Activated CD4-positive, alpha-beta T cell treated with anti-CD3 and anti-CD28 coated beads, Interleukin-2, amount 10 ng/mL, durations not matched to agents 7 days and 5 days (primary cell): ENCODE measurements at places on chromosomes 2 and 18. TPM values are rescaled to one million over a fixed set of nuclear protein-coding genes. Genes with fewer than 3 reads are reported as not detected.

ASXL3 gene
- total RNA-seq = not detected

TMEM200C gene
- not detected for total RNA-seq

TIA1 gene
- total RNA-seq = 133 TPM

TSPYL6 gene
- total RNA-seq = not detected

SPR gene
- 0.12 TPM for total RNA-seq

NTSR2 gene
- total RNA-seq = not detected

PDE1A gene
- total RNA-seq = not detected

- no peaks in the 10 kb centered on the region for H3K27me3 ChIP-seq
- no peak overlapping the region for H3K27ac ChIP-seq
- H3K4me1 ChIP-seq = no peaks in the 10 kb centered on the region
- H3K36me3 ChIP-seq = no peaks in the 10 kb centered on the region
- no peak overlapping the region for H3K4me3 ChIP-seq
Observed at GRCh38 chr2:163155279-163155883, 316.8 kb upstream of the KCNH7 start.

DNA sequence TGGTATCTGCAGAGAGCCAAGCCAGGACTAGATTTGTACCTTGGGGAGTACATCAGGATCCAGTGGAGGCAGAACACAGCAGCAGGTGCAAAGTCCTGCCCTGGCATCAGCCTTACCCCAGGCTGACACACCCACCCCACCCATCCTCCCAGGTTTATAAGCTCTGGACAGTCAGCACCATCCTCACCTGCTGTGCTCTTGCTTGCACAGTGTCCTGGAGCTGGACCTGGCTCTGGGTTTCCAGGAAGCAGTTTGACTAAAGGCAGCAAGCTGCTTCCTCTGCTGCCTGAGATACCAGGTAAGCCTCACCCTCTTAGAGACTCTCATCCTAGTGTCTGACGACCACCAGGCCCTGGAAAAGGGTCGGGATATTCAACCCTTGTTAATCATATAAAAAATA, at the start of gene SULT1C3:
SULT1C3 (plus strand) TSS at position 183 of the 400 bp plus-strand sequence. CDS start 7,227 bp downstream, outside the sequence.
- no peak for DNase-seq
- H3K36me3 ChIP-seq = peaks cover 4% of the 10 kb centered on the region
- H3K27me3 ChIP-seq = no peaks in the 10 kb centered on the region
- H3K4me3 ChIP-seq = no peak within 1 kb of the TSS

DNA sequence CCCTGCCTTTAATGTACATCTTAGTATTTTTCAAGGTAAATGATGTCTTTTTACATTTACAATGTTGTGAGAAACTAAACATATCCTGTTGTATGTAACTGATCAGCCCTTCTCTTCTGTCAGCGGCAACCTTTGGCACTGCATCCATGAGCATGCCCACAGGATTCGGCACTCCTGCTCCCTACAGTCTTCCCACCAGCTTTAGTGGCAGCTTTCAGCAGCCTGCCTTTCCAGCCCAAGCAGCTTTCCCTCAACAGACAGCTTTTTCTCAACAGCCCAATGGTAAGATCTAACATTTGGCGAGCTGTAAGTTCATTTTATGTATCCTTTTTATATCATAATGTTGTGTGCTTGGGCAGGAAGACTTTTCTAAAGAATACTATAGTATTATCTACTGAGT, 46.9 kb upstream of the SCYGR2 start:
- peaks cover 22% of the 10 kb centered on the region for H3K36me3 ChIP-seq
- H3K27me3 ChIP-seq = no peaks in the 10 kb centered on the region
- DNase-seq = no peak
- no peaks in the 10 kb centered on the region for H3K4me1 ChIP-seq

DNA sequence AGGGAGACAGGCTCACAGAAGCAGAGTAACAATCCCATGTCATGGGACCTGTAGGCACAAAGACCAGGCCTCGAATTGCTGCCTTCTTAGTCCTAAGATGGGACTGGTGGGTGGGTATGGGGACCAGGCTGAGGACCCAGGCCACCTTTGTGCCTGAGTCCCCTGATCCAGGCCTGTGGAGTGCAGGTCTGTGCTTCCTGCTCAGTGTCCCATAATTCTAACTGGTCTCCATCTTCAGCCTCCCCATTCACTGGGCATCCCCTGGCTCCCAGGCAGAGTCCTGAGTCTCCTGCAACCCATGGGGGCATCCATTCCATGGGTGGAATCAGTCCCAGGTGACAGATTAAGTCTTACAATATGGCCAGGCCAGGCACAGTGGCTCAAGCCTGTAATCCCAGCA, 83.9 kb downstream of the SMAD7 start:
- H3K27me3 ChIP-seq = no peaks in the 10 kb centered on the region
- H3K4me3 ChIP-seq = no peak overlapping the region
- no peak overlapping the region for H3K27ac ChIP-seq
- H3K36me3 ChIP-seq = no peaks in the 10 kb centered on the region

DNA sequence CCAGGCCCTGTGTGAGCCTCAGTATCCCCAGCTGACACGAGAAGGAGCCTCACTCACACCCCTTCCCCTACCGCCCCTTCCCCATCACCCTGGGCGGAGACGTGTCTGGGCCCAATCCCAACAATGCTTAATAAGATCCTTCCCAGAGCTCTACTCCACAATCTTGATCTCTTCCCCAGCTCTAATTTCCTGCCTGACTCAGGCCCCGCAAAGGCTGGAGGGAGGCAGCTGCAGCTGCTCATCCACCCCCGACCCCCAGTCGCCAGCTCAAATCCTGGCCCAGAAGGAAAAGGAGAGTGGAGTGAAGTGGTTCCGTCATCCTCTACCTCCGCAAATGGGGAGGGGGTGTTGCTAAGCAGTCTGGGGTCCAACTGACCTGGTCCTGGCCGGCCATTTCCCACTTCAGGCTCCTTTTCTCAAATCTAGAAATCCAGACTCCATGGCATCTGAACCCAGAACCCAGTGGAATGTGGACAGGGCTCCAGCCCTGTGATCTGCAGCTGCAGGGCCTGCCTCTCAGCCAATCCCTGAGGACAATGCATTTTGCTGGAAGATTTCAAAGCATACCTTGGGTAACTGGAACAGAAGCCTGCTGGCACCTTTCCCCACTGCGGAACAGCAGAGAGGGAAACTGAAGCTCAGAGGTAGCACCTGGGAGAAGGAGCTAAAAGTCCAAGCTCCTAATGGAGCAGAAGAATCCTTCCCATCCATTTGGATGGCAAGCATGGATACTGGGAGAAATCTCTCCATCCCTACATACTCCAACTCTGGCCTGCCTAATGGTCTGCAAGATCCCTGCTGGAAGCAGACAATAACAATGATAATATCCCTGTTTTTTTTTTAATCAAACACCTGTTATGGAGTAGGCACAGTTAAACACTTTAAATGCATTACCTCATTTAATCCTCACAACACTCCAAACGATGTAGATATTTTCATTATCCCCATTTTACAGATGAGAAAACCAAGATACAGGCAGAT, 5.6 kb upstream of the TNS1 start:
- peaks cover 43% of the 10 kb centered on the region for H3K27me3 ChIP-seq
- H3K4me3 ChIP-seq = no peak overlapping the region
- no peak for DNase-seq
- H3K4me1 ChIP-seq = peaks cover 9% of the 10 kb centered on the region

DNA sequence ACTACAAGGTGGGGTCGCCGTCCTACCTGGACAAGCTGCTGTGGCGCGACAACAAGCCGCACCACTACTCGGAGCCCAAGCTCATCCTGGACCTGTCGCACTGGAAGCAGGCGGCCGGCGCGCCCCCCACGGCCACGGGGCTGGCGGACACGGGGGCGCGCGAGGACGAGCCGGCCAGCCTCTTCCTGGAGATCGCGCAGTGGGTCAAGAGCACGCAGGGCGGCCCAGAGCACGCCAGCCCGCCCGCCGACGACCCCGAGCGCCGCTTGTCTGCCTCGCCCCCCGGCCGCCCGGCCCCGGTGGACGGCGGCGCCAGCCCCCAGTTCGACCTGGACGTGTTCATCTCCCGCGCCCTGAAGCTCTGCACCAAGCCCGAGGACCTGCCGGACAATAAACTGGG, 90.4 kb downstream of the MRO start:
- H3K27ac ChIP-seq = no peak overlapping the region
- no peak for DNase-seq
- no peaks in the 10 kb centered on the region for H3K36me3 ChIP-seq
- H3K27me3 ChIP-seq = peaks cover 4% of the 10 kb centered on the region
- no peak overlapping the region for H3K4me3 ChIP-seq

DNA sequence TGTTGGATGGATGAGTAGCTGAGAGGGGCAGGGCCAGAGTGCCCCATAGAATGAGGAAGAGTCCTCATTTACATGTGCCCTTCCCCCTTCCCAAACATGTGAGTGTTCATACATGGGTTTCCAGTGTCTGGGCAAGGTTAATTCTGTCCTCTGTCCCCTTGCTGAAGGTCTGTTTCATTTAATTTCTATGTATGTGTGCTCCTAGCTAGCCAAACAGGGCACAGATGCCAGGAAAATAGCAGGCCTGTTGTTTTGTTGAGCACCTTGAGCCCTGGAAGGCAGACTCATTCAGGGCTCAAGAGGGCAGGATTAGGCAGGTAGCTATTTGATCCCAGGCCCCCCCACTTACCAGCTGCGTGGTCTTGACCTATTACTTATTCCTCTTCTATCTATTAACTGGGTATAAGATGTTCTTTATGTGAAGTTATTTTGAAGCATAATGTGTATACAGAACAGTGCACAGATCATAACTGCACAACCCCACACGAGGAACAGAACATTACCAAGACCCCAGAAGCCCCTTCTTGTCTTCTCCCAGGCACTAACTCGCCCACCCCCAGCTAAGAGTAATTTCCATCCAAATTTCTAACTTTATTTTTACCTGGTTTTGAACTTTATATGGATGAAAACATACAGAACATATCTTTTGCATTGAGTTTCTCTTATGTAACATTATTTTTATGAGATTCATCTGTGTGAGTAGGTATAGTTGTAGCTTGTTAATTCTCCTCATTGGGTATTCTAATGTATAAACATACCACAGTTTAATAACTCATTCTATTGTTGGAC, 164.3 kb downstream of the RPIA start:
- DNase-seq = no peak
- no peaks in the 10 kb centered on the region for H3K36me3 ChIP-seq
- H3K4me3 ChIP-seq = no peak overlapping the region
- H3K27me3 ChIP-seq = peaks cover 10% of the 10 kb centered on the region
- H3K27ac ChIP-seq = no peak overlapping the region

GRCh38 chr2:127818241-127818640, 7.3 kb upstream of the WDR33 start:
- no peak overlapping the region for H3K27ac ChIP-seq
- peaks cover 2% of the 10 kb centered on the region for H3K36me3 ChIP-seq
- no peak for DNase-seq
- H3K27me3 ChIP-seq = peaks cover 32% of the 10 kb centered on the region

GRCh38 chr2:106020821-106021661, 173.1 kb downstream of the UXS1 start:
- peaks cover 5% of the 10 kb centered on the region for H3K27me3 ChIP-seq
- no peak overlapping the region for H3K4me3 ChIP-seq
- no peak overlapping the region for H3K27ac ChIP-seq
- peaks cover 12% of the 10 kb centered on the region for H3K4me1 ChIP-seq
- DNase-seq = no peak

GRCh38 chr18:76013057-76013456, 482.0 kb downstream of the ZNF516 start:
- H3K4me1 ChIP-seq = no peaks in the 10 kb centered on the region
- H3K27me3 ChIP-seq = no peaks in the 10 kb centered on the region
- DNase-seq = no peak
- no peak overlapping the region for H3K27ac ChIP-seq

- H3K4me3 ChIP-seq = no peak overlapping the region
- H3K36me3 ChIP-seq = no peaks in the 10 kb centered on the region
- H3K27ac ChIP-seq = no peak overlapping the region
- peaks cover 67% of the 10 kb centered on the region for H3K27me3 ChIP-seq
- no peak for DNase-seq
Observed at GRCh38 chr18:911486-911885, 6.8 kb downstream of the ADCYAP1 start.

DNA sequence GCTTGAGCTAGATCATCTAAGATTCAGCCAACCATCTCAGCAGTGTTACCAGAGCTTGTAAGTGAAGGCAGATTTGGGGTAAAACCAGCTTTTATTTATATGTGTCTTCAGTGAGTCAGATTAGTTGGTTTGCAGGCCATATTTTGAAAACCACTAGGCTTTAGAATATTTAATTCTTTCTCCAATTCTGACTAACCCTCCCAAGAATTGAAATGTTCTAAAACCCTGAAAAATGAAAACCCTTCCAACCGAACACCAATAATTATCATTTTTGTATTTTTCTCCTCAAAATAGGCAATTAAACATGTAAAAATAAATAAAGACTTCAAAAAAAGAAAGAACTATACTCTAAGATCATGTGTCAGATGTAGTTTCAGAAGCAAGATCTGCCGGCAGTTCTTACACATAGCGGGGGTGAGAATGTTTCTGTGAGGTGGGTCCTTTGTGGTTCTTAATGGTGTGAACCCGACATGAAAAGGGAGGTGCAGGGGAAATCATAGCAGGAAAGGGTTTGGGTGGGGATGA, 14.2 kb downstream of the PLEK start:
- no peak overlapping the region for H3K27ac ChIP-seq
- H3K4me1 ChIP-seq = peaks cover 13% of the 10 kb centered on the region
- peaks cover 1% of the 10 kb centered on the region for H3K36me3 ChIP-seq
- H3K4me3 ChIP-seq = no peak overlapping the region
- peaks cover 28% of the 10 kb centered on the region for H3K27me3 ChIP-seq
- DNase-seq = no peak

GRCh38 chr2:235698028-235698427, 204.2 kb downstream of the AGAP1 start:
- H3K27ac ChIP-seq = no peak overlapping the region
- no peaks in the 10 kb centered on the region for H3K4me1 ChIP-seq
- H3K36me3 ChIP-seq = no peaks in the 10 kb centered on the region
- DNase-seq = no peak
- H3K4me3 ChIP-seq = no peak overlapping the region
- peaks cover 4% of the 10 kb centered on the region for H3K27me3 ChIP-seq

DNA sequence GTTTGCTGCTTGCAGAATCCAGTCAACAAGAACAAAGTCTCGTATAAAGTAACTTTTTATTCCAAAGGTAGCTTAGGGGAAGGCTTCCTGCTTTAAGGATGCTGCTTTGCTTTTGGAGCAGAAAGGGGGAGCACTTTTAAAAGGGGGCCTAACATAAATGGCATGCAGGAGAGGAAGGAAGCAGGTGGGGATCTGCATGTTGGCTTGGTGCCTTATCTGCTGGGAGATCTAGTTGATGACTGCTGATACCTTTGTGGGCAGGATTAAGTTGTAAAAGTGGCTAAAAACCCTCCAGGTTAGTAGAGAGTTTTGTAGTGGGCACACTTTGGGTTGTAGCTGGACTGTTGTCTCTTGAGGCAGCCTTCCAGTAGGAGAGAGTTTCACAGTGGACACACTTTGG, 22.5 kb downstream of the UBR3 start:
- peaks cover 6% of the 10 kb centered on the region for H3K4me1 ChIP-seq
- DNase-seq = no peak
- peaks cover 35% of the 10 kb centered on the region for H3K36me3 ChIP-seq
- no peak overlapping the region for H3K27ac ChIP-seq

DNA sequence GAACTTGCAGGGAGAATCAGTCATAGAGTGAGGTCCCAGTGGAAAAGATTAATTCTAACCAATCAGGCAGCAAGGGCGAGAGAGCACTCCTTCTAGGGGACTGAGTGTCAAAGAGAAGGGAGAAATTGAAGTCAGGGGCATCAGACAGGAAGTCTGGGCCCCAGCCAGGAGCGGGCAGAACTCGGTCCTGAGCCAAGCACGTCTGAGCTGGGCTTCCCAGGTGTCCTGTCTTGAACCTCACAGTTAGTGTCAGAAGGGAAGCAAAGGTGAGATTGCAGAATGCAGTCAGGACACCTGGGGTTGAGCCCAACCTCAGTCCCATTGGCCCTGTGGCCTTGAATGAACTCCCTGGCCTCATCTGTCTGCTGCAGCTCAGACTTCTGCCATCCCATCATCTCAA, 220.9 kb downstream of the SMAD2 start:
- no peak overlapping the region for H3K4me3 ChIP-seq
- H3K27me3 ChIP-seq = peaks cover 5% of the 10 kb centered on the region
- no peak for DNase-seq
